Activated CD4-positive, alpha-beta T cell treated with anti-CD3 and anti-CD28 coated beads for 48 hours (primary cell): ENCODE measurements at places on chromosomes 7 and 10.

- no peak for DNase-seq
Observed at GRCh38 chr7:158487631-158488151, 99.9 kb downstream of the PTPRN2 start.

DNA sequence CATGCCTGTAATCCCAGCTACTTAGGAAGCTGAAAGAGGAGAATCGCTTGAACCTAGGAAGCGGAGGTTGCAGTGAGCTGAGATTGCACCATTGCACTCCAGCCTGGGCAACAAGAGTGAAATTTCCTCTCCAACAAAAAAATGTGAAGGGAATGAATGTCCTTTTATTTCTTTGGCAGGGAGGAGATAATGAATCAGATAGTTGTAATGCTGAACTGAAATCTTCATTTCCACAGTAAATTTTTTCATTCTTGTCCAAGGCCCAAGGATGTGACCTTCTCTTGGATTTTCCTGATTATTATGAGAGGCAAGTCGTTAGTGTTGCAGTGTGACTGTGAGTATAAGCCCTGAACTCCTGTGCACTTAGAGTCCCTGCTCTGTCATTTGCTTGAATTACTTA, 13.6 kb downstream of the STAMBPL1 start:
- DNase-seq: no peak

- DNase-seq: no peak
Observed at GRCh38 chr7:997404-998395, 14.7 kb downstream of the CYP2W1 start.

DNA sequence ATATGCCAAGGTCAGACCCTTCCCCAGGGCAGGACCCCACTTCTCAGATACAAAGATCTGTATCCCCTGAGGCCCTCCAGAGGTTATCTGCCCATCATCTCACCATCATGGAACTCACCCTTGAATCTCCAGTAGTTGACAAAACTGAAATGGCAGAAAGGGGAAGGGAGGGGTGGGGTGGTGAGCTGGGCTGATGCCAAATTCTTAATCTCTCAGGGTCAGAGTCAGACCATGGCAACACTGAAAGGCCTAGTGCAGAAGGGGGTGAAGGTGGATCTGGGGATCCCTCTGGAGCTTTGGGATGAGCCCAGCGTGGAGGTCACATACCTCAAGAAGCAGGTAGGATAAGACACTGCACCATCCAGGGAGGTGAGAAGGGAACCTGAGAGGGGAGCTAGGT, 3.1 kb downstream of the CNPY4 start:
- DNase-seq: no peak

GRCh38 chr7:44768628-44769371, 20.2 kb downstream of the ZMIZ2 start:
- DNase-seq: no peak

- DNase-seq: peak; percentile 60
Observed at GRCh38 chr7:30594048-30594539, 584 bp upstream of the GARS1 start.

GRCh38 chr10:17196573-17196972, 4.9 kb downstream of the TRDMT1 start:
- no peak for DNase-seq

GRCh38 chr10:124598773-124599587, 137.4 kb downstream of the LHPP start:
- DNase-seq: no peak

GRCh38 chr7:94620703-94621118, 35.2 kb downstream of the SGCE start:
- DNase-seq: peak; percentile 64

GRCh38 chr10:3848005-3848774, 63.2 kb upstream of the KLF6 start:
- no peak for DNase-seq

GRCh38 chr7:77684030-77684429, 12.2 kb upstream of the RSBN1L start:
- no peak for DNase-seq

- no peak for DNase-seq
Observed at GRCh38 chr7:91043924-91044645, 220.1 kb upstream of the FZD1 start.

- DNase-seq: no peak
Observed at GRCh38 chr7:22202141-22202540, 154.8 kb downstream of the RAPGEF5 start.

GRCh38 chr7:46191776-46192175, 270.7 kb upstream of the IGFBP3 start:
- DNase-seq: no peak

- DNase-seq: no peak
Observed at GRCh38 chr10:118628397-118628796, 32.9 kb upstream of the PRLHR start.

- DNase-seq: no peak
Observed at GRCh38 chr7:147658392-147658967, 932.1 kb upstream of the C7orf33 start.

GRCh38 chr10:23263441-23264164, 71.5 kb downstream of the PTF1A start:
- DNase-seq: no peak

DNA sequence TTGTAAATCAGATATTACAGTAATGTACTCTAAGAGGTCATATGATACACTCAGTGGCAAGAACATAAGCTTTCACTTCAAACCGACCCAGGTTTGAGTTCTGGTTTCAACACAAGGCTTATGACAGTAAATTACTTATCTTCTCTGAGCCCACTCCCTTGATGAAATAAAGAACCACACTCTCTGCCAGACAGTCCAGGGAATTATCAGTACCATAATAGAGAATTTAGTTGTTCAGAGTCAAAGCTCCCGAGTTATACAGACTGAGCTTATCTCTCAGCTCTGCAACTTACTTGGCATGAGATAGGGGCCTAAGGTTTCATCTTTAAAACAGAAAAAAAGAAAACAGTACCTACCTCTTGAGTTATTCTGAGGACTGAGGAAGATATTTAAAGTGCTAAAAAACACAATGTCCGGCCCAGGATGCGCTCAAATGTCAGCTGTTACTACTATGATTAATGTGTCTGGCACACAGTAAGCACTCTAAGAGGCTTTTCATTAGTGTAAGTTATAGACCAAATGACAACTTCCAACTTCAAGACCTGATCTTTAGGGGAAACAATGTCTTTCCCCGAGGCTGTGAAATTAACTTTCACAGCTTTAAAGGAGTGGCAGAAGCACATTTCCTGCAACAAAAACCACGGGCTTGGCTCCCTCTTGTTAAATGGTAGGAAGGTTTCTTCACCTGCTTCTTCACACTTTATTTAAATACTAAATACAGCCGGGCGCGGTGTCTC, 38.1 kb downstream of the UBE2H start:
- no peak for DNase-seq

- DNase-seq: no peak
Observed at GRCh38 chr7:127857464-127857841, 173.8 kb downstream of the LRRC4 start.
